ENCODE measurements at places on chromosomes 12 and 14.

- no peak for DNase-seq
These were observed 158.2 kb upstream of the RGS6 start for GRCh38 chr14:71773898-71774481.

DNA sequence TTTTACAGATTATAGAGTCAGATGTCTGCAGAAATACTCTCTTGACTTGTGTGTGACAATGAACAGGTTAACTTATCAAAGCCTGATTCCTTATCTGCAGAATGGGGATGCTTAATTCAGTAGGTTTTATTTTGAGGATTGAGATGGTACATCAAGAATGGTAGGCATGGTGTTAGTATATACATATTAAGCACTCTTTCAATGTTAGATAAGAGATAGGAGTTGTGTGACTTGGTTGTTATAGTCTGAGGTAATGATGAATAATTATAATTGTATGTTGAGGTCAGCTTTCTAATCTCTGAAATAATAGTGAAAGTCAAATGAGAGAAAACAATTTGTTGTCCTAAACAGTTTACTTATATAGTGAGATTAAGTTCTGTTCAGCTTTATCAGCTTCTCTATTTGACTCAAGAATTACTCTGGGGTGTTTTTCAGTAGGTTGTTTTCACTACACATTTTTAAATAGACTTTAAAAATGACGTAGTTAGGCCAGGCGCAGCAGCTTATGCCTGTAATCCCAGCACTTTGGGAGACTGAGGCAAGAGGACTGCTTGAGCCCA lies 11.9 kb downstream of the PALS1 start:
- DNase-seq, result no peak

DNA sequence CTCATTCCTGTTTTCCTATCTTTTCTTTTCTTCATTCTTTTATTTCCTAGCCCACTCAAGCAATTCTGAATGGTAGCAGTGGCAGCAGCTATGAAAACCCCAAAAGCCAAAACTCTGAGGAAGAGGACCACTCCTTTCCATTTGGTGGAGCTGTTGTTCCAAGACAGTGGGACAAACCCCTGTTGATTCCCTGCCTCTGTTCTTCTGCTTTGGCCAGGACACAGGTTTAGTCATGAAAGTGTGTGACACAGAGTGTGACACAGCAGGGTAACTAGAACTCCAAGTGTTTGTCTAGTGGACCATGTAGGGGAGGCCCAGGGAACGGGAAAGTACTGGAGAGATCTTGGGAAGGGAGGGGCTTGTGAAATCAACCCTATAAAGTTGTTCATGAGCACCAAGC lies 71.1 kb downstream of the PTCSC3 start:
- DNase-seq, result no peak

GRCh38 chr12:118361092-118361404 lies 11.7 kb downstream of the TAOK3 start:
- DNase-seq, result no peak

- no peak for DNase-seq
These were observed 79.2 kb downstream of the CEP83 start for GRCh38 chr12:94380507-94380906.

GRCh38 chr12:98509063-98509462 lies 6.3 kb upstream of the TMPO start:
- DNase-seq, result no peak

DNA sequence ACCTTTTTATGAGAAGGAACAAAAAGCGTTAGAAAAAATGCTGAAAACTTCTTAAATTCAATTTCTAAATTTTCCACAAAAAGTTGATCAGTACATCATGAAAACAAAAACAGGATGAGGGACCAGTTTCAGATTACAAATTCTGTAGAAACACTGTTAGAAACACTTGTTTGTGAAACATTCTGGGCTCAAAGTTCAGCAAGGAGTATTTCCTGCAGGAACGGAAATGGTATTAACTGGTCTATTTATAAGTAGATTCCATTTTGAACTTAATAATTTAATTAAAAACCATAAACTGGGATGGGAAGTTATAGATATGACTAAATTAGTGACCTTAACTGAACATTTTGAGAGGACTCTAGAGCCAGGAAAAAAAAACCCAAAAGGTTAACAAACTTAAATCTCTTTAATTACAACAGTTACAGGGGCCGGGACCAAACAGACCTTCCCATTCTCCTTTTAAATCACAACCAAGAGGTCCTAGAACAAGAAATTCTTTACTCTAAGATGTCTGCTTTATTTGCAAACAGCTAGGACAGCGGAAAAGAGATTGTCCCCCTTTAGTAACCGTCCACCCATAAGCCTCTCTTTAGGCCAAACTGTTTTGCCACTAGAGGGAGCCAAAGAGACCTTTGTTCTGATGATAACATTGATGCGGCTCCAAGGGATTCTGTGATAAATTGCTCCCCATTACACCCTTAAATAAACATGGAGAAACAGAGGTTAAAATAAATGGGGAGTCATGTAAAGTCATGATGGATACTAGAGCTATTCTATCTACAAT lies 69.0 kb upstream of the RERGL start:
- DNase-seq, result no peak

- DNase-seq, result peak; percentile 70
These were observed 6.8 kb upstream of the RASAL1 start for GRCh38 chr12:113142173-113142885.

- DNase-seq, result no peak
These were observed 41.0 kb upstream of the KCNJ8 start for GRCh38 chr12:21815306-21816062.

DNA sequence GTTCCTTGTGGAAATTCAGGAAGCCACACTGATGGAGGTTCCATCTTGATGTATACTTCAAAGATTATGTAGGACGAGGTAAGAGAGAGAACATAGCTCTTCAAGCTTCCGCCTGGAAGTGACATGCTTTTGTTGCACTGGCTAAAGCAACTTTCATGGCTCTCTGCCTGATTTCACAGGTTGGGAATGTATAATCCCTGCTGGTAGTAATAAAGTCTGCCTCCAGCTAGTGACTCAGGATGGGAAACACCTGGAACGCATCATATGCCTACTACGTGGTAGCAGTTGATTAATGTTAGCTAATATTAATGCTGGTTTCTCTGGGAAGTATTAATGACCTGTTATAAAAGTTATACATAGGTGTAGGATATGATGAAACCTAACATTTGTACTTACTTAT lies 71.1 kb downstream of the PELI2 start:
- DNase-seq, result no peak

GRCh38 chr14:92633274-92633616 lies 115.2 kb downstream of the LGMN start:
- DNase-seq, result no peak

All from aorta (tissue), 5 donors.